Stimulated activated CD4-positive, alpha-beta T cell treated with anti-CD3 and anti-CD28 coated beads, TNF-alpha, amount 100 ng/mL, for 1 hour (primary cell): ENCODE measurements at places on chromosomes 11 and 22.

DNA sequence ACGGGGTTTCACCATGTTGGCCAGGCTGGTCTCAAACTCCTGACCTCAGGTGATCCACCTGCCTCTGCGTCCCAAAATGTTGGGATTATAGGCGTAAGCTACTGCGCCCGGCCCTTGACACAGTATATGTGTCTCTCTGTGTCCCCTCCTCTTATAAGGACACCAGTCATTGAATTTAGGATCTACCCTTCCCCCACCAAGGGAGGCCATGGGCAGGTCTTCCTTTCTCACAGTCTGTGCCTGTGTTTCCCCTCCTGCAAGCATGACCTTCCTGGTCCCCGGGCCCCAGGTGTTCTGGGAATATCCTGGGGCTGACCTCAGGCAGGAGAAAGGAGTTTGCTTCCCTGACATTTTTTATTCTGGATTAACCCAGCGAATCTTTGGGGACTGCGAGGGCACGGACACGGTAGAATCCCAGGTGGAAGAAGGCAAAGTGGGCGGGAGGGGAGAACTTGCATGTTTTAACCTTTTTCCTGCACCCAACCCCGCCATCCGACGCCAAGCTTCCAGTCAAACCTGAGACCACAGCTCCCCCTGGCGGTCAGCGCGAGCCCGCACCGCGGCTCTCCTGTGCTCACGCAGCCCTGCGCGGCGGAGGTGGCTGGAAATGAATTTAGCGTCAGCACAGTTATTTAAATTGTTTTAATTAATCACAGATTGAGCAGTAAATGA lies 42.1 kb upstream of the ISX start:
- DNase-seq = no peak

DNA sequence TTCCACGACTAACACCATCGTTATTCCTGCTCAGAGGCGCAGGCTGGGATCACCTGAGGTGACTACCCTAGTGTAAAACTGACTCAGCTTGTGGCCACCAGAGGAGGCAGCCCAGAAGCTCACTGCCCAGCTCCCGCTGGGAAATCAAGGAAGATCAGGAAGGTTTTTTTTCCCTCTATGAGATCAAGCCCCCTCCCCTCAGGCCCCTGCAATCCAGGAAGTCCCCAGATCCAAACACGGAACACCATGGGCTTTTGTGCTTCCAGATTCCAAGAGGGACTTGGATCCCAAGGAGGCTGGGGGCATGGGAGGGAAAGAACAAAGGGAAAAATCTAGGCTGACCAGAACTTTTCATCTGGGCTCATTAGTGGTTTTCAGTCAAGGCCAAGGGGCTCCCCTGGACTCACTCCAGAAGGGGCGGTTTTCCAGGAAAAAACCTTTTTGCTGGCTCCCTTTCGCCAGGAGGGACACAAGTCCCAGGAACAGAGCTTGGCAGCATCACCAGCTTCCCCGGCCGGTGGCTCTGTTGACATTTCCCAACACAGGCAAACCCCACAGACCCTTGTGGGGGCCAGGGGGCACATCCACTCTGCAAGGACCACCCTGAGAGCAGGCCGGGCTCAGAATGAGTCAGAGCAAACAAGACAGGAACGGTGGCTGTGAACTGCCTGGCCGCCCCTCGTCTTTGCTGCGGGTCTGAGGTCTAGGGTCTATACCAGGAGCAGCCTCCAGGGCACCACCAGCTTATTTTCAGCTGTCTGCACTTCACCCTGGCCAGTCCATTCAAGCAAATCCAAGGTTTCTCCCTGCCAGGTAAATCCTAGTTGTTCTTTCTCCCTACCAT lies 36.8 kb downstream of the MYH9 start:
- no peak for DNase-seq

- no peak for DNase-seq
These were observed 1068.9 kb downstream of the OPCML start for GRCh38 chr11:132463295-132464002.

DNA sequence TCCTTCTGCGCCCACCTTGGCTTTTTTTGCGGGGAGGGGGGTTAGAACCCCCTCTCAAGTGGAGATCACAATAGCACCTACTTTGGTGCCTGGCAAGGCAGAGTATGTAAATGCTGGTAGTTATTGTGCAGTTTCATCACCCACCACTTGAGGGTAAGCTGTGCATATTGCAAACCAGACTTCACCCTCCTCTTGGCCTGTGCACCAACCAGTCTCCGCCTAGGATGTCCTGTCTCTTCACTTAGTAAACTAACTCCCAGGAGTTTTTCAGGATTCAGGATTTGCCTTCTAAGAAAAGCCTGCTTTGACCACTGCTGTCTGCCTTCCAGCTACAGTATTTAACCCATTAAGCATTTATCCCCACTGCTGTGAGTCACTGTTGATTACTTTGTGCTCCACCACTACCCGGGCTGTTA lies 2.0 kb upstream of the UBXN1 start:
- no peak for DNase-seq

- no peak for DNase-seq
These were observed 6.5 kb upstream of the GALR3 start for GRCh38 chr22:37816543-37817180.

DNA sequence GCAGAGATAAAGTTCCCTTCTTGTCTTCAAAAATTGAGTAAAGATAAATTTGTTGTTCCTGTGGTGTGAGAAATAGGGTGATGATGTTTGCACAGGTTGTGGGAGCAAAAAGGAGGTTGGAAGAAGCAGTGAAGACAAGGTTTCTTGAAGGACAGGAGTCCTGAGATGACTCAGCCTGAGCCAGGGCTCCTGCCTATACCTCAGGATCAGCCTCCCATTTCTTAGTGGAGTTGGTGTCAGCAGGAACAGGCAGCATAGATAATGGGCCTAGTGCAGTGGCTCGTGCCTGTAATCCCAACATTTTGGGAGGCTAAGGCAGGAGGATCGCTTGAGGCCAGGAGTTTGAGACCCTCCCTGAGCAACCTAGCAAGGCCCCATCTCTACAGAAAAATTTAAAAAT lies 28.7 kb downstream of the EIF4G2 start:
- DNase-seq = no peak

DNA sequence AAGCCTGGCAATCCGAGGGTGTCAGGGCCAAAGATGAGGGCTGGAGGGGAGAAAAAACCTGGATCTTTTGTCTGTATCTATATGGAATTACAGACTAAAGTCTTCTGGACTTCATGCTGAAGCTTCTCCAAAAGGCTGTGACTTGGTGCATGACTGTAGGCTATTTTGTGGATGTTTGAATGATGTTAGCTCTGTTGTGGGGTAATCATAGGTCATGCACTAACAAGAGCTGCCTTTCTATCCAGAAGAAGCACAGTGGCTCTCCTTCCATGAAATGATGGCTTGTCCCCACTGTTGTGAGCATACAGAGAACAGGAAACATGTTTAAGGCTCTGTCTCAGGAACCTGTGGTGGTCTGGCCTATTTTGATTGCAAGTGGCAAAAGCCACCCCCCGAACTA lies 263.3 kb upstream of the PLET1 start:
- DNase-seq = no peak

DNA sequence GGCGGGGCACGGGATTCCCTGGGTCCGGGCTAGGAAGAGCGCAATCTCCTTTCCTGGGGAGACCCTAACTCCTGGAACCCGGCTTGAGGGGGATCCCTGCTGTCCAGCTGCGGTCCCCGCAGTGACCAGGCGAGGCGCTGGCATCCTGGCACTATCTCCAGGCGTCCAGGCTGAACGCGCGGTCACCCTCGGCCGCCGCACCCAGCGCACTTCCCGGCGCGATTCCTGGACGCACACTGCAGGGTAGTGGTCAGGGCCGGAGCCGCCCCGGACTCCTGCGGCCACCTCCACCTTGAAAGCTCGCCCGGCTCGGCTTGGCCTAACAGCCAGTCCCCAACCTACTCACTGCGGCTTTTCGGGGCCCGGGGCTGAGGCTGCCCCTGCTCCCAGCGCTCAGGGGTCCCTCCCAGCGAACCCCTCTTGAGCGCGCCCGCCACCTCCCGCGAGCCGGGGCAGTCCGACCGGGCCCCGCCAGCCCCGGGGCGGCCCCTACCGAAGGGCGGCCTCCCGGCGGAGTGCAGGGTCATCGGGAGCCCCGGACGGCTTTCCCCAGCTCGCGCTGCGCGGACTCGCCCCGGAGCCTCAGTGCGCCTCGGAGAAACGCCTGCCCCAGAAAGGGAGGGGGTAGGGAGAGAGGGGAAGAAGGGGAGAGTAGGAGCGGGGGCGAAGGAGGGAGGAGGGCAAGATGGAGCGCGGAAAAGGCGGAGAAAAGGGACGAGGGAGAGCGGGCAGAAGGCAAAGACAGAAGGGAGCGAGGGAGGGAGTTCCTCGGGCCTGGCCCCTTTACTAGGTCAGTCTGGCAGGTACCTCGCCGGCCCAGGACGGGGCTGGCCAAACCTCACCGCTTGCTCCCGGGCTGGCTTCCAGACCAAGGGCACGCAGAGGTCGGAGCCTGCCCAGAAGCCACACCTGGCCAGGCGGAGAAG lies 1.0 kb downstream of the POU2AF3 start:
- DNase-seq = no peak

- no peak for DNase-seq
These were observed 450.4 kb downstream of the MIAT start for GRCh38 chr22:27107824-27108223.

- no peak for DNase-seq
These were observed 70.7 kb upstream of the THY1 start for GRCh38 chr11:119493712-119494111.

GRCh38 chr11:72075109-72075508 lies 5.2 kb downstream of the NUMA1 start:
- DNase-seq = no peak

GRCh38 chr22:46528121-46528610 lies 9.3 kb downstream of the CELSR1 start:
- no peak for DNase-seq

DNA sequence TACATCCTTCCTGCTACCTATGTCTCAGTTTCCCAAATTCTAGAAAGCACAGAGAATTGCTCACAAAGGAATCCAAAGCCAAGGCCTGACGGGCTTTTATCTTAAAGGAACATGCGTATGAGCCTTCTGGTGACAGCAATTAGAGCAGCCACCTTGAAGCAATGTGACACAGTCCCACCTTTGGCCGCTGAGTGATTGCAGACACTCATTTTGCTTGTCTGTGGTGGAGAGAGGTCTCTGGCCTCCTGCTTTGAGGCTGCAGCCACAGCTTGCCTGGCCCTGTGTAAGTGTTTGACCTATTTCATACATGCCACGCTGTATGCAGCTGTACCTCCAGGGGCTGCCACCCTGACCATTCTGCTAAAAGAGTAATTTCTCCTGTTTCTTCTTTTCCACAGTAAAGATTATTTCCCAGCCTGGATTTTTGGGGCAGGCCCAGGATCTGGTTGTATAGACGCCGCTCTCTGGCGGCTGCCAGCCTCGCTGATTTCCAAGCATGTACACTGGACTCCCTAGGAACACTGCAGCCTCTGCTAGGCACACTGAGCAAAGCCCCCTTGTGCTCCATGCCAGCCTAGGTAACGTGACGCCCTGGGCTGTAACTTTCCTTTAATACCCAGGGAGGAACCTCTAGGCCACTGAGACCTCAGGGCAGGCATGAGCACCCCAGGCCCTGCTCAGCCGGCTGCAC lies 1.1 kb upstream of the TMA7B start:
- no peak for DNase-seq

GRCh38 chr11:105907319-105907718 lies 114.7 kb downstream of the MSANTD4 start:
- no peak for DNase-seq

DNA sequence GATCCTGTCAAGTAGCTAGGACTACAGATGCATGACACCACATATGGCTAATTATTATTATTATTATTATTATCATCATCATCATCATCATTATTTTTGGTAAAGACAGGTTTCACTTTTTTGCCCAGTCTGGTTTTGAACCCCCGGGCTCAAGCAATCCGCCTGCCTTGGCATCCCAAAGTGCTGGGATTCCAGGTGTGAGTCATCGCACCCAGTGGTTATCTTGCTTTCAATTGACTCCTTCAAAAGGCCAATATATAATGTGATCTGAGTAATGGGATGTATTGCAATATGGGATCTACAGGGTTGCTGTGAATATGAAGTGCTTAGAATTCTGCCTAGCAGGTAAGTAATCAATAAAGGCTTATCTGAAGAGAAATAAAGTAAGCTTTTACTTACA lies 221.2 kb downstream of the SBF2 start:
- no peak for DNase-seq

DNA sequence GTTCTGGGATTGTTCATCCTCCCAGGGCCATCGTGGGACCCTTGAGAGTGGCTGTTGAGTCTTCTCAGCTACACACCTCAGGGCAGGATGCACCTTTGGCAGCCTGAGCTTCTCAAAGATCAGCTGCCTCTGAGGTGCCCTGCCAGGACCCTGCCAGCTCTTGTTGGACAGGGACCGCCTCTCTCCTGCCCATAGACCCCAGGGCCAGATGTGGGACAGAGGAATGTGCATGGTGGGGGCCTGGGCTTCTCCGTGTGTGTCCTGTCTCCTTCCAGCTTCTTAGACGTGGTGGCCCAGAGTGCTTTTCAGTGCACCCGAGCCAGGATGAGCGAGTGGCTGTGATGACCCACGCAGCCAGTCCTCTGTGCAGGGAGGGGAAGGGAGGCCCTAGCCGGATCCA lies 5.9 kb upstream of the TRMU start:
- DNase-seq = no peak

DNA sequence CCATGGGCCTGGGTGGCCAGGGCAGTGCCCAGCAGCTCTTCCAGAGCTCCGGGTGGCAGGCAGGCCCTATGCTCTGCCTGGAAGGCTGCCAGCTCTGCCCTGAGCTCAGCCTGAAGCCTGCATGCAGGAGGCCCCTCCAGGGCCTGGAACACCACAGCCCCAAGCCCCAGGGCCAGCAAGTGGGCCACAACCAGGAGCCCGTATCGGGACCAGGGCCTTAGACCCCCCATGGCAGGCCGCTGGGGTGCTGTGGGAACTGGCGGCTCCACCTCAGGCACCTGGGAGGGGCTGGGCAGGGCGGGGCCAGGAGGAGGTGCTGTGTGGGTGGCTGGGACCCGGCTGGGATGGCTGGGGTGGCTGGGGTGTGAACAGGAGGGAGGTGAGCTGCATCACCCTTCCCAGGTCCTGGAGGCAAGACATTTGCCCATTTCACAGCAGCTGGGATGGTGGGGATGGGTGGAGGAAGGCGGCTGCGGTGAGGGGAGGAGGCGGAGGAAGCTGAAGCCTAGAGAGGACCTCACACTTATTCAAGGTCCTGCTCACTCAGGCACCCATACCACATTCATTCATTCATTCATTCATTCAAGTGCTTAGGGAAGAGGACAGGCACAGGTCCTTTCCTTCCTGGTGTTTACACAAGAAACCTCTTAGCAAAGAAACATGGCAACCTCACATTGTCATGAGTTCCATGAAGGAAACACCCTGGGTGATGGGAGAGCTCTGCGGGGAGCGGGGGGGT lies at the start of gene KCNK7:
TSS of gene KCNK7 (minus strand) at position 258 of the 739 bp plus-strand sequence. CDS start at position 230, 28 bp downstream.
- no peak for DNase-seq
